ENCODE measurements at places on chromosomes 16 and 17.

GRCh38 chr17:33229499-33229898, 63.6 kb downstream of the ASIC2 start:
- no peak for DNase-seq

DNA sequence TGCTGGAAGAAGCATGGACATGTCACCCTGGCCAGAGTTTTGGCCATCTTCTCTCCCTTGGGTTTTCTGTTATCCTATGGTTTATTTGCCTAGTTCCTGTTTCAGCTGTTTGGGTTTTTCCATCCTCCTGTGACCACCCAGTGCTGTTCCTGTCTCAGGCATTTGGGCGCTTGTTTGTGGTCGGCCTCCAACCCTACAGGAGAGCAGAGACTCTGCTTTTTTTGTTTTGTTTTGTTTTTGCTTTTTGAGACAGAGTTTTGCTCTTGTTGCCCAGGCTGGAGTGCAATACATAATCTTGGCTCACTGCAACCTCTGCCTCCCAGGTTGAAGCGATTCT, 3.3 kb upstream of the ZC3H7A start:
- DNase-seq: no peak

GRCh38 chr16:19136549-19137196, 22.9 kb downstream of the ITPRIPL2 start:
- DNase-seq: no peak

GRCh38 chr17:29046473-29046839, 3.5 kb downstream of the PIPOX start:
- DNase-seq: no peak

DNA sequence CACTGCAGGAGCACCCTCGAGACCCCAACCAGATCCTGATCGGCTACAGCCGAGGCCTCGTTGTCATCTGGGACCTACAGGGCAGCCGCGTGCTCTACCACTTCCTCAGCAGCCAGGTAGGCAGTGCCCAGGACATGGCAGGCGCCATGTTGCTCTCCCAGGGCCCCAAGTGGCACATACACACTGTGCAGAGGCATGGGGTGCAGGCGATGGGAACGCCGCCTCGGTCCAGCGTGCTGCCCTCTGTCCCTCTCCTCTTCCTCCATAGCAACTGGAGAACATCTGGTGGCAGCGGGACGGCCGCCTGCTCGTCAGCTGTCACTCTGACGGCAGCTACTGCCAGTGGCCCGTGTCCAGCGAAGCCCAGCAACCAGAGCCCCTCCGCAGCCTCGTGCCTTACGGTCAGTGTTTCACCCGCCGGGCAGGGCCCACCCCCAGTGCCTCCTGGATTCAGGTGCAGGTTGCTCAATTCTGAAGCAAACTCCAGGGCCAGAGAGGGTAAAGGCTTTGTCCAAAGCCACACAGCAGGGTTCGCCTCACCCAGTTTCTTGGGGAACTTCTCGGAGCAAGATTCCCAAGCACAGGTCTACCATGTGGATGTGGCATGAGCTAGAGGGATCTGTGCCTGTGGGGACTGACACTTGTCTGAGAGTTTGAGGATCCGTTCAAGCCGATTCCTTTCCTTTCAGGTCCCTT, 24.4 kb upstream of the MYO15B start:
- no peak for DNase-seq

DNA sequence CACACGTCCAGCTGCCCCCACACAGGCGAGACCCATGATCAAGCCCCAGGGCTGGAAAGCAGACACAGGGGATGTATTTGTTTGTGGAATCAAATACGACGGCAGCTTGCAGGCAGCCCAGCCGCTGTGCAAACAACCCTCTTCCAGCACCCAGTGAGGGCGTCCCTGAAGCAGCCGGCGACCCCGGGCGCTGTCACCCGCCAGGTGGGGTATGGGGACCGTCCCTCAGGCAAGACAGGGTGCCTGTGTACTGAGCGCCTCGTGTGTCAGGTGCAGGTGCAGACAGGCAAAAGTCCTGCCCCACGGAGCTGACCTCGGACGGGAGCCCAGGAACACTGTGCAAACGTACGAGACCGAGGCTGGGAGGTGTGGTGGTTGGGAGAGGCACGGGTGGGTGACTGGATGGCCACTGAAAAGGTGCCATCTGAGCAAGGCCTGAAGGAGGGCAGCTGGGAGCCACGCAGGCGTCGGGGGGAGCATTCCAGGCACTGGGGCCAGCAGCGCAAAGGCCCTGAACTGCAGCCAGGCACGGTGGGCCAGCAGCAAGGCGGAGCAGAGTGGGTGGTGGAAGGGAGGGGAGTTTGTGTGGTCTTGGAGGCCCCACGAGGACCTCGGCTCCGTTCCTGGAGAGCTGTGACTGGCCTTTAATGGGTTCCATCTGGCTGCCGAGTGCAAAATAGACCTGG, 48.5 kb downstream of the CBFA2T3 start:
- DNase-seq: no peak

GRCh38 chr16:12252616-12253015, 276.1 kb downstream of the SNX29 start:
- DNase-seq: peak; percentile 63

- no peak for DNase-seq
Measured at GRCh38 chr16:88084881-88085280, 133.6 kb downstream of the BANP start.

DNA sequence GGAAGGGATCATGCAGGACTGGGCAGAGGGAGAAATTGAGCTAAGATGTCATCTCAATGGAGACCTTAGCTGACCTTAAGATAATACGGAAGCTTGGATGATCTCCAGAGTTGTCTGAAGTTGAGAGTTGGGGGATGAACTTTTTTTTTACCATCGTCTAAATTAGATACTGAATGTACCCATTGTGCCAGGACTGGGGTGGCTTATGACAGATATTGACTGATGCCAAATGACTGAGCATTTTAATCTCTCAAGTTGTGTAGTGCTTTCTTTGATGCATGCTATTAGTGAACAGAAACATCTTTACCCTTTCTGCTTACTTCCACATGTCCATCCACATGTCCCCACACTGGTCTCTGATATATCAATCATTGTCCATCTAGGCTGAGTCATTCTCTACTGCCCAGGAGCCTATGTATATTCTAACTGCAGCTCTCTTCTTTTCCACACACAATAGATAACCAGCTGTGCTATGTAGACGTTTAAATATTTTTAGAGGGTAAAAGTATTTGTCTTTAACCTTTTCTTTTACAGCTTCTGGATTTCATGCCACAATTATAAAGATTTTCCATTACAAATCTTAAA, 60.2 kb upstream of the ZKSCAN2 start:
- DNase-seq: no peak

Measured in NCI-H446 treated with DMSO at 0.1 percent for 48 hours (cell line).